ENCODE measurements at places on chromosomes 2 and 18.

DNA sequence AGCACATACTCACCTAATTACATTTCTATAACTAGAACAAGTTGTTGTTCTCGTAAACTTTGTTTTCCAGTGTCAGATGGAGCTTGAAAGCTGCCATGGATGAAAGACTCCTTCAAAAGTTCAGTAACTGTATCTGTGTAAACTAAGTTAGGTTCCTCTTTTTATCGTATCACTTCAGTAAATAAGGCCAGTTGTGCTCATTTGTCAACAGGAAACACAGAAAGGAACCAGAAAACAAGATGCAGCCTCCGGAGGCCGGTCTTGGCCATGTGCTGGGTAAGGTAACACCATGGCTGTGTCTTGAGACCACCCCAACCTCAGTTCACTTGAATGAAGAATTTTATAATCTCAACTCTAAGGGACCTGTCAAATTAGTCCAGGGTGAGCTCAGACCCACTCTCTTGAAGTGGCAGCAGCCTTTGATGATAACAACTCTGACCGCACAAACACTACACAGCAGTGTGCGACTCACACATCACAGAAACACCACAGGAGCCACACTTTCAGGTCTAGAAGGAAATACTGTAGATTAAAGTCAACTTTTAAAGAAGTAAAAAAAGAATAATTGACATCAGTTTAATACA, 213.8 kb downstream of the AFF3 start:
- no peak for DNase-seq

GRCh38 chr2:19937004-19937403, 35.2 kb upstream of the TTC32 start:
- no peak for DNase-seq

DNA sequence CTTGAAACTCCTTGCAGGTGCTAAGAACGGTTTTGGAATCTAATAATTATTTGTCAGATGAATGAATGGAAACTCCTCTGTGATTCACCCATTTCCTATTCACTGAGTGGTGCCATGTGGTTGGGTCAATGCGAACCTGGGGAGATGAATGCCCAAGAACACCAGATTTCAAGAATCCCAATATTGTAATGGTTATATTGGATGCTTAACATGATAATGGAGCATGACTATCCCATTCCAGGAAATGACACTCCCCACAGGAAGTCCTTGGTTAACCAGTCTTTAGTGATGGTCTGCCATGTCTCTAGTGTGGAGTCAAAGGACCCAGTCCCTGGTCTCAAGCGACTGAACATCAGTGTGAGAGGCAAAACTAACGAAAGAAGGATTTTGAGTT, 67.9 kb upstream of the ST3GAL5 start:
- no peak for DNase-seq

DNA sequence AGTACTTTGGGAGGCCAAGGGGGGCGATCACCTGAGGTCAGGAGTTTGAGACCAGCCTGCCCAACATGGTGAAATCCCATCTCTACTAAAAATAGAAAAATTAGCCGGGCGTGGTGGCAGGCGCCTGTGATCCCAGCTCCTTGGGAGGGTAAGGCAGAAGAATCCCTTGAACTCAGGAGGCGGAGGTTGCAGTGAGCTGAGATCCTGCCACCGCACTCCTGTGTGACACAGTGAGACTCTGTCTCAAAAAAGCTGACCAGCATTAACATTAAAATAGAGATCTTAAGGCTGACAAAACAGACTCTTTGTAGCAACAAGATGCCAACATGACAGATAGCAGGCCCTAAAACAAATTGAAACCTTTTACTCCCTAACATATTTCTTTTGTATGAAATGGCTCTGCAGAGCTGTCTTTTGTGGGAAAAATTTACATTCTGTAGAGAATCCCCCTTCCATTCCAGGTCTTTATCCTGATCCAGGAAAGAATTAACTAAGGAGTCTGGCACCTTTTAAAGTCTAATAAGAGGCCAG, 213.9 kb downstream of the RAB3GAP1 start:
- no peak for DNase-seq

- no peak for DNase-seq
These were observed 142.4 kb downstream of the DDX1 start for GRCh38 chr2:15733867-15734673.

- DNase-seq: no peak
These were observed 3.8 kb upstream of the ATP6V1C2 start for GRCh38 chr2:10717628-10718027.

DNA sequence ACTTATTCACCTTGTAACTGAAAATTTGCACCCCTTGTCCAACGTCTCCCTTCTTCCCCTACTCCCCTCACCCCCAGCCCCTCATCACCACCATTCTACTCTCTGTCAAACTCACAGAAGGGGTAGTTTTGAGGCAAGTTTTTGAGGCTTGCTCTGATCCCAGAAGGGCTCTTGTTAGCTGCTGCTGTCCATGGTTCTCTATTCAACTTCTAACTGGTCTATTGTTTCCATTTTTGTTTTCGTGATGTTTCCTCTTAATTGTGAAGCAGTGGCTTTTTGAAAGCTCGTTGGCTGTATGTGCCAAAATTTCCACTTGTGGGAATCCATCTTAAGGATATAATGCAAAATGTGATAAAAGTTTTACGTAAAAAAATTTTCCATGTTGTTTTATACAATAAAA, 92.5 kb upstream of the CRACDL start:
- no peak for DNase-seq

DNA sequence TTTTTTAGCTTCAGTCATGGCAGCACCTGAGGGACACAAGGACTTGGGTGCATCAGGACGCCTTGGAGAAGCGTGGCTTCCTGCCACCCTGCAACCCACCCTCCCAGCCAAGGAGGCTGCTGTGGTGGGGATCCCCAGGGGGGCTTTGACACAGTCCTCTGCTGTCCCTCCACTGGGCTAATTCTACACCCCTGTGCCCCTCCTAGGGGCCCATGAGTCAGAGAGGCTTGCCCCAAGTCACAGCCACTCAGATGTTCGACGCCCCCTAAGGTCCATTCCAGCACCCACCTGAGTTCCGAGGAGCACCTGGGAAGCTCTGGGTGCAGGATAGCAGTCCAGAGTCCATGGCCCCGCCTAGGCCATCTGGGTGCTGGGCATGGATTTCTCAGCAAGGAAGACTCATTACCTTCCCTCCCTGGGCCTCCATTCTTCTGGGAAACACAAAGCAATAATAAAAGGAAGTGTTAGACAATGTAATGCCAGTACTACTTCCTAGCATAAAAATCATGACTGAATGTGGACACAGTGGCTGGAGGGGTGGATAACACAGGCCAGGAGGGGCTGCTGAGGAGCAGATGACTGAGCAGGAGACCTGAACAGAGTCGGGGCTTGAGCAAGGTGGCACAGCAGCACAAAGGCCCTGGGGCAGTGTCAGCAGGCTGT, 3.7 kb downstream of the ALPG start:
- no peak for DNase-seq

GRCh38 chr2:2898744-2899143, 478.9 kb downstream of the EIPR1 start:
- no peak for DNase-seq

DNA sequence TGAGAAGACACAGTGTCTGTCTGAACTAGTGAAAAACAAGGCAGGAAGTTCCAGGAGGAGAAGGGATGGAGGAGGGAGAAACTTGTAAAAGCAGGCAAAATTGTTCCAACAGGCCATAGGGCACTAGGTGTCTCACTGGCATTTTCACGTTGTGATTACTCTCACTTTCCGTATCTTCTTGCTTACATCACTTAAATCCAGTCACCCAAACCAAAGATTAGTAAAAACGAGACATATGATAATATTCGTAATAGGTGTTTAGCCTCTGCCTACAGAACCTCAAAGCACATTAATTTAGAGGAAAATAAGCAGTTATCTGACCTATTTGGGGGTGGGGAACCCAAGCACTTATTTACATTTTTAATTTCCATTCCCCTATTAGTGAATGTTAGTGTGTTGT, 78.3 kb downstream of the POU3F3 start:
- no peak for DNase-seq

- no peak for DNase-seq
These were observed 37.0 kb upstream of the NT5DC4 start for GRCh38 chr2:112683550-112684414.

DNA sequence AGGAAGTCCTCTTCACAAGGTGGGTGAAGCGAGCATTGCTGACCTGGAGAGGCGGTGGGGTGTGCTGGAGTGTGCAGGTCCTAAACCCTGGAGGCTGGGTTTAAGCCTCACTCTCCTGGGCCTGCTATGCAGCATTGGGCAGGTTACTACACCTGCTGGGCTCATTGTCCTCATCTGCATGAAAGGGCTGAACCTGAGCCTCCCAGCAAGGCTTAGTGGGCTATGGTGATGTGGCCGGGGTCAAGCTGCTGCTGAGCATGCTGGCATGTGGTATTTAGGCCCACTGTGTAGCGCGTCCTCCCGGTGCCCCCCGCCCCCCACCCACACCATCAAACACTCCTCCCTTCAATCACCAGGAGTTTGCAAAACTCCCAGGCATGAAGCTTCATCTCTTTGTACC, 37.3 kb downstream of the INHBB start:
- DNase-seq: no peak

- DNase-seq: no peak
These were observed 228.4 kb upstream of the FBXO11 start for GRCh38 chr2:48134704-48135103.

GRCh38 chr2:168798076-168798887, 4.2 kb upstream of the NOSTRIN start:
- DNase-seq: no peak

DNA sequence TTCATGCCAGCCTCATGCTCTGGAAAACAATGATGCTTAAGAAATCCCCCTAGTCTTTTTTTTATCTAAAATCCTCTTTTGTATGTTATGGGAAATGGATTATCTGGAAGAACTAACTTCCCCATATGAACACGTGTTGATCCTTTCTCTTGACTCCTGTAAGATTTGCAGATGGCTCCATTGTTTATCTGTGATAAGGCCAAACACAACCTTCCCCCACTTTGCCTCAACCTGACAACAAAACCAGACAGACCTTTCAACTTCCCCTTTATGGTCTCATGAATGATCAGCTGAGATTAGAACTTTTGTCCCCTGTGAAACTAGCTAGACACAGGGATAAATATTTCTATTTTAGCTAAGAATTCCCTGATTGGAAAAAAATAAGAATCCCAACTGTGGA, 828.0 kb upstream of the CDH2 start:
- DNase-seq: no peak

DNA sequence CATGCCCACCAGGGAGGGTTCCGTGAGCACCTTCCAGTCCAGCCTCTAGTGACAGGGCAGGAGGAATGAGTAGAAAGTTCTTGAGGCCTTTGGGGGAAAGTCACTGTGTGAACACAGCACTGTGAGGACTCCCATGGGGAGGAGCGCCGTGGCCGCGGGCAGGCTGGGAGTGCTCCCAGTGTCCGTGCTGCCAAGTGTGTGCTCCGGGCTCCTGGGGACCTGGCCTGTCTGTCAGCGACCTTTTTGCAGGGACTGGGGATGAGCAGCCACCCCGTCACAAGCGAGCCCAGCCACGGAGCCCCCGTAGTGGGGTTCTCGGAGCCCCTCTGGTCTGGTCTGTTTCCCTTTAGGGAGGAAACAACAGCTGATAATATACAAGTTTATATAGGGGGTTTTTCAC, 36.8 kb downstream of the PDIA6 start:
- no peak for DNase-seq

DNA sequence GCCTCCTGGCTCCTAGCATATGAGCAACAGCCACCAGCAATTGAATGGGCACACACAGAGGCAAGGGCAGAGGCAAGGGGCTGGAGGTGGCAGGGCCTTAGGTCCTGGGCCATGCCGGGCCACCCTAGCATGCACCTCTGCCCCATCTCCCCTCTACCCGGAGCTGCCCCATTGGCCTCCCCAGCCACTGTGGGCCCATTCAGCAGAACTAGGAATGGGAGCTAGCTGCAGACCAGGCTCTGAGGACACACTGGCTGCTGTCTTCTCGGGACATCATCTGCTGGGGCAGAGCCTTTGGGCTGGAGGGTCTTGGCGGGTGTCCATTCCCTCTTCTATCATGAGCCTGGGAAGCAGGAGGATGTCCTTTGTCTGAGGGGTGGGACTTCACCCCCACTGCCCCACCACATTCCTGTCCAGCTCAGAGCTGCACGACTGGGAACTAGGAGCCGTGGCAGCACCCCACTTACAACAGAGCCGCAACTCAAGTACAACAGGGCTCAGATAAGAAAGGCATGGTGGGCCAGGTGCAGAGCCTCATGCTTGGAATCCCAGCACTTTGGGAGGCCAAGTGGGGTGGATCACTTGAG, 800 bp downstream of the VIL1 start:
- DNase-seq: no peak

- DNase-seq: no peak
These were observed 42.5 kb downstream of the MAP4K3 start for GRCh38 chr2:39394516-39394961.

DNA sequence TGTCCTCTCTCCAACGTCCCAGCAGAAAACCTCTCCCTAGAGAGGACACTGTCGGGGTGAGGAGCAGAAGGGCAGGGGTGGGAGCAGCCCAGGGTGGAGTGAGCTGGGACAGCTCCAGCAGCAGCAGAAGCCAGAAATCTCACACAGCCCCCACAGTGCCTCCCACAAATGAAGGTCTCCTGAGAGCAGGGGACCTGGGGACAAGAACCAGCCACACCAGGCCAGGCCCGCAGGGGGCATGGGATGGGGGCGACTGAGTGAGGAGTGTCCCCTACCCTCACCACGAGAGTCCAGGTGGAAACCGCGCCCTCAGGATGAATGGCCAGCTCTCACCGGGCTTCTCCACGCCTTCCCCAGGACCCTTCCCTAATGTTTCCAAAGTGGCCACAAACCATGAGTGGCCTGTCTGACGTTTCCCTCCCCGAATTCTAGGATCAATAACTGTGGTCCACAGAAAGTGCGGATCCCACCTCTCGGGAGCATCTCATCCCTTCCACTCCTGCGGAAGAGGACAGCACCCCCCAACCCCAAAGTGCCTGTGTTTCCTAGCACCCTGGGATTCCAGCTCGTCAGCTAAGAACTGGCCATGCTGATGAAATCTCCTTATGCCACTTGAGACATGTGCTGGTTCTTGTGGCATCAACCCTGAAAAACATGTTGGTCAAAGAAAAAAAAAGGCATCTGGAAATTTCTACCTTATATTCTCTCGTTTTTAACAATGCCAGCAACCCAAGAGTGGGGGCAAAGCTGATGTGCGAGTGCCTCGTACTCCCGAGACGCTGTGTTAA, 121.1 kb downstream of the HDAC4 start:
- DNase-seq: no peak

DNA sequence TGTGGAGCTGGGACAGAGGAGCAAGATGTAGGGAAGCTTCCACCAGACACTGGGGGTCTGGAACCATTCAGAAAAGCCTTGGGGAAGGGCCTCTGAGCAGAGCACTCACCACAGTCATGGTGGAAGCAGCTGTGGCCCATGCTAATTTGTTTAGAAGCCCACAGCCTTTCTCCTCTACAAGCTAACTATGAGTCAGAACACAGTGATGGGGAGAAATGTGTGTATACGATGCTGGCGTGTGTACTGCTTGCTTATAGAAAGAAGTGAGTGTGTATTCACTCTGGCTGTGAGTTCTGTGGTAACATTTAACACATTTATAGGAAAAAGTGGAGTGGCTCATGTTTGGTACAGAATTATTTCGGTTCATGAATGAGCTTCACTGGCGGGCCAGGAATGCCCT, 157.0 kb upstream of the ACAA2 start:
- DNase-seq: no peak

GRCh38 chr18:23127090-23127489, 8.2 kb upstream of the CABLES1 start:
- no peak for DNase-seq

- no peak for DNase-seq
These were observed 36.9 kb upstream of the VWA3B start for GRCh38 chr2:98050070-98050469.
